ENCODE measurements at places on chromosomes 4 and X. TPM values are rescaled to one million over a fixed set of nuclear protein-coding genes. Genes with fewer than 3 reads are reported as not detected.

SLIT2 gene
- 68.7 TPM for polyA plus RNA-seq

TASL gene
- not detected for polyA plus RNA-seq

TMPRSS11D gene
- 0.02 TPM for polyA plus RNA-seq

ASB11 gene
- polyA plus RNA-seq, result not detected

DDX53 gene
- polyA plus RNA-seq, result 0.23 TPM

HTT-AS gene
- not detected for polyA plus RNA-seq

PNMA6F gene
- polyA plus RNA-seq, result not detected

ASB12 gene
- not detected for polyA plus RNA-seq

SCOC gene
- polyA plus RNA-seq, result 26.8 TPM

STATH gene
- not detected for polyA plus RNA-seq

CABS1 gene
- polyA plus RNA-seq, result not detected

GNL3L gene
- polyA plus RNA-seq, result 19.4 TPM

LEF1 gene
- polyA plus RNA-seq, result 0.36 TPM

GAGE12E gene
- not detected for polyA plus RNA-seq

GPR101 gene
- not detected for polyA plus RNA-seq

HPSE gene
- polyA plus RNA-seq, result 1.7 TPM

RTL3 gene
- 0.64 TPM for polyA plus RNA-seq

IL21 gene
- polyA plus RNA-seq, result not detected

Data from SK-N-SH (cell line).